Smooth muscle cell of the brain vasculature (primary cell): ENCODE measurements at places on chromosomes 2 and 18.

DNA sequence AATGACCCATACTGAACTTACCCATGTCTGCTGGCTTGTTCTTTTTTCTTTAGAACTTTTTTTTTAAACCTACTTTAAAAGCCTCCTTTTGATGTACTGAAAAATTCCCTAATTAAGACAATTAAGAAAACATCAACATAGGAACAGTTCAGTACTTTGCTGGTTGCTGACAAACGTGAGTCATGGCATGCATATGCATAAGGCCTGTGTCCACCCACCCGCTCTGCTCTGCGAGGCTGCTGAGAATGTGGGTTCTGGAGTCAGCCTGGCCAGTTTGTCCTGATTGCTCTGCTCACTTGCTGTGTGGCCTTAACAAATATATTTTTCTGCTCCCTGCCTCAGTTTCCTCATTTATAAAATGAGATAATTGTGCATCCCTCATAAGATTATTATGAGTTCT lies 27.3 kb downstream of the LAMA3 start:
- no peak for DNase-seq

DNA sequence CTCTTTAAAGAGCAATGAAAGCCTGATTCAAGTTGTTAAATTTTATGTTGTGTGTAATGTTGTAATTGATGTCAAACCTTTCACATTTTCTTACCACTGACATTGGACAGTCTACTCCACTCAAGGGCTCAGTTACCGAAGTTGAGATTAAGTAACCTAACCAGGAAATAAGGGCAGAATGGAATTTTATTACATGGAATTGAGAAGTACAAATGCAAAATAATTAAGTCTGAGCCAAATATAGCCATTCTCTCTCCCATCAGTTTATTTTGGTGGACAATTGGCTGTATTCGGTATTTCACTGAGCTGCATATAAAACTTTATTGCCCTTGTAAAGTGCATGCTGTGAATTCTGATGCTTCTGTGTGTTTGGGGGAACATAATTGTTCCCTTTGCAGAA lies 231.5 kb downstream of the TTC32 start:
- DNase-seq, result no peak

DNA sequence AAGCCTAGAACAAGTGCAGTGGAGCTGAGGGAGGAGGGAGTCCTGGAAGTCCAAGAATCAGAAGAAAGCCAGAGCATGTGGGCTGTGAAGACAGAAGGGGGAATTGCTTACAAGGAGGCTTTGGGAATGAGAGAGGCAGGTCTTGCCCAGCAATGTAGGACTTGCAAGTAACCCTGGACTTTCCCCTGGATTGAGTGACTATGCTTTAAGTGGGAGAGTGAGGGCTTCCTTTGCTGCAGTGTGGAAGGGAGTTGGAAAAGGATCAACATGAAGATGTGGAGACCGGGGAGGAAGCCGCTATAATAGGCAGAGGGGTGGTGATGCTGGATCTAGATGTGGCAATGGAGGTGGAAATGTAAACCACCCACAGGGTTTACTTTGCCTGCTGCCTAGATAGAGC lies 13.8 kb upstream of the SCYGR1 start:
- DNase-seq, result no peak

DNA sequence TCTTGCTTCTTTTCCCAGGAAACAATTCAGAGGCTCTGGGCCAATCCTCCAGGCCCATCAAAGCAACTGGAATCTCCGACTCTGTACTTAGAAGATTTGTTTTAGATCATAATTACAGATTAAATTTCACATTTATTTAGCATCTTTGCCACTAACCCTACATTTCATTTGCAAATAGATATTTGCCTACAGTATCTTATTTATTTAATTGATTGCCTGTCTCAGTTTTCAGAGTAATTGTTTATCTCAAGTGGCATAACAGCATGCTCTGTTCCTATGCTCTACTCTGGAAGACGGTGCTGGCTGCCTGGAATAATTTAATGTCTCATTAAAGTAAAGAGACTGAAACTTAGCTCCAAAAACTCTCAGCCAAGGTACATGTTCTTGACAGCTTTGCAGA lies 213.4 kb downstream of the HNMT start:
- DNase-seq, result no peak

- DNase-seq, result no peak
Measured at GRCh38 chr2:158179660-158180059, 78.0 kb downstream of the UPP2 start.

- peak; percentile 72 for DNase-seq
Measured at GRCh38 chr2:223815186-223815883, 22.0 kb downstream of the AP1S3 start.

- DNase-seq, result no peak
Measured at GRCh38 chr2:28649481-28650265, 102.0 kb upstream of the PPP1CB start.

DNA sequence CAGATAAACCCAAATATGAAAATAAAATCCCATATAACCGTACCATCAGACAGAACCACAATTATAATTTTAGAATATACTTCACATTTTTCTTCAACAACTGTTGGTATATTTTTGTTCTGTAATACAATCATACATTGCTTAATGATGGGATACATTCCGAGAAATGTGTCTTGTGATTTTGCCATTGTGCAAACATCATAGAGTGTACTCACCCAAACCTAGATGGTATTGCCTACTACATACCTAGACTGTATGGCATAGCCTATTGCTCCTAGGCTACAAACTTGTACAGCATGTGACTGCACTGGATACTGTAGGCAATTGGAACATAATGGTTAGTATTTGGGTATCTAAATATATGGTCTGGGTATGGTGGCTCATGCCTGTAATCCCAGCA lies 30.6 kb downstream of the MAPRE3 start:
- no peak for DNase-seq

GRCh38 chr18:9139400-9140039 lies 2.9 kb downstream of the ANKRD12 start:
- no peak for DNase-seq

GRCh38 chr2:212618636-212619035 lies 80.0 kb upstream of the ERBB4 start:
- no peak for DNase-seq

- DNase-seq, result no peak
Measured at GRCh38 chr2:127935337-127935736, 49.6 kb upstream of the AMMECR1L start.

DNA sequence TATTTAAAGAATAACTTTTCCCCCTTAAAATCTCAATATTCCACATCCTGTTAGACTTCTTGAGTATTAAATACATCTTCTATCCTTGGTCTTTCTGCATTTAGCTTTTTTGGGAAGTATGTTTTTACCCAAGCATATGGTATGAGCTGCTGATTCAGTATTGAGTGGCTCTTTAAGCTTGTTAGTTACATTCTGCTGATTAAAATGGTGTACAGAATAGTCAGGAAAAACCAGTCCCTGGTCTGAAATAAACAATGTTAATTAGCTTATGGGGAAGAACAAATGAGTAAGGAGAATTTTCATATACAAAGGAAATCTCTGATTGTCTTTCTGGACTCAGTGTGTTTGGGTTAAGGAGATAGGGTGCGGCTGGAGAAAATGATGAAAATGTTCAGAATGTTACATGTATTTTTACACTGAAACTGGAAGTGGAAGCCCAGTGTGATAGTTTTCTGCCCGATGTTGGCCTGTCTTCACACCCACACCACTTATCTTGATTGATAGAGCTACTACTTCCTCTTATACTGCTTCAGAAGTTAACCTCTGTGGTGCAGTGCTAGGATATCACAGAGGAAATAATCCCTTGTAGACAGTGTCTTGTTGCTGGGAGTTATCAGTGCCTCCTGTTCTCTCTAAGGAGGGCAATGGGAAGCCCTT lies 84.0 kb downstream of the MSH2 start:
- no peak for DNase-seq

DNA sequence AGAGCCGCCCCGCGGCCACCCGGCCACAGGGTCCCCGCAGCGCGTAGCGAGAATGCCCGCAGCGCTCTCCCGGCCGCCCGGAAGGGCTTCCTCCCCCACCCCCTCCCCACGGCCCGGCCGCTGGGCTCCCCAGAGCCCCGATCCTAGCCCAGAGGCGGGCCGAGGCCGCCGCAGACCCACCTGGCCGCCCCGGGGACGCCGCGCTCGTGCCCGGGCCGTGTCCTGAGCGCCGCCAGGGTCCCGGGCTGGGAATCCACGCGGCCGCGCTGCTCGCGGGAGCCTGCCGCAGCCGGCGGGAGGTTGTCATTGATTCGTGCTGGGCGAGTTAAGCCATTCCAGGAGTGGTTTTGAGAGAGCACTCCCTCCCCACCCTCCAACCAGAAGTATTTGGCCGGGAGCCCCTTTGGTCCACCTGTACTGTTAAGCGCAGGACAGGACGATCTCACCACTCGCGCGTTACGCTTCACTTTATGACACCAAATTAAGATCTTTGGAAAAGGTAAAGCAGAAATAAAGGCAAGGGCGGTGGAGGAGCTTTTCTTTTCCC lies 206.4 kb upstream of the SMAD2 start:
- no peak for DNase-seq

- DNase-seq, result no peak
Measured at GRCh38 chr2:68512326-68512725, 44.9 kb downstream of the APLF start.

GRCh38 chr2:187447336-187447735 lies 716 bp downstream of the CALCRL start:
- DNase-seq, result no peak

DNA sequence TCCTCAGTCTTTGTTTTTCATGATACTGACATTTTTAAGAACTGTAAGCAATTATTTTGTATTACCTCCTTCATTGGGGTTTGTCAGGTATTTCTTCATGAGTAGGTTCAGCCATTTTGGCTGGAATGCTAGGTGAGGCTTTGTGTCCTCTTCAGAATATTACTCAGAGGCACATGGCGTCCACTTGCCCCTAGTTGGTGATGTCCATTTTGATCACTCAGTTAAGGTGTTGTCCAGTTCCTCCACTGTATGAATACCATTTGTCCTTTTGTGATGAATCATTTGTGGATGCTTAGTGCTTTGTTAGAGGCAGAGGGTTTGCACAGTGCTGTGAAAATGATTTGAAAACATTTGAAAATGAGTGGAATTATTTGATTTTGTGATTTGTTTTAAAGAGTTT lies 4.7 kb downstream of the IL1RL2 start:
- no peak for DNase-seq

DNA sequence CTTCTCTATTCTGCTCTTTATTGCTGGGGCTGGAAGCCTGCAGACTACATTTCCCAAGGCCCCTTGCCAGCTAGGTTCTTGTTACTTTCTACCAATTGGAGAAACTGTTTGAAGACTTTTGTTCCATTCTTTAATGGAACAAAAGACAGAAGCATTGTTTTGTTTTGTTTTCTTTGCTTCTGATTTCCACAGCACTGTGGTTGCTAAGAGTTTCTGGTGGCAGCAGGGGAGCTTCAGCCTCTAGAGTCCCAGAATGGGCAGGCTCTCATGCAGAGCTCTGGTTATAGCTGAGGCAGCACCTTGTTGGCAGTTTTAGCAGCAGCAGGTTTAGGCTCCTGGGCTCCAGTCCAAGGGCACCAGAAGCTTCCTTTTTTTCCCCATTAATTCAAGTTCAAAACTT lies 234.3 kb downstream of the ETAA1 start:
- no peak for DNase-seq

DNA sequence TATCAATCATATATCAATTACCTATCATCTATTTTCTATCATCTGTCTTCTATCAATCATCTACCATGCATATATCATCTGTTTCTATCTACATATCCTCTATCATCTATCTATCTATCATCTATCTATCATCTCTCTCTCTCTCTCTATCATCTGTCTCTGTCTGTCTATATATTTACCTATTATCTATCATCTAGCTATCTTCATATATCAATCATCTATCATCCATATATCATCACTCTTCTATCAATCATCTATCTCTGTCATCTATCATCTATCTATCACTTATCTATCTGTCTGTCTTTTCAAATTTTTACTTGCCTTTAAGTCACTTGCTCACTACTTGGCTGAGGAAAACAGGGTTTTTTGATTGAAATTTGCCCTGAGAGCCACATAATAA lies 592.3 kb downstream of the DCDC2C start:
- DNase-seq, result no peak

GRCh38 chr2:125073440-125073839 lies 1048.4 kb downstream of the CNTNAP5 start:
- DNase-seq, result no peak

- no peak for DNase-seq
Measured at GRCh38 chr2:237202288-237203030, 116.8 kb downstream of the COPS8 start.

DNA sequence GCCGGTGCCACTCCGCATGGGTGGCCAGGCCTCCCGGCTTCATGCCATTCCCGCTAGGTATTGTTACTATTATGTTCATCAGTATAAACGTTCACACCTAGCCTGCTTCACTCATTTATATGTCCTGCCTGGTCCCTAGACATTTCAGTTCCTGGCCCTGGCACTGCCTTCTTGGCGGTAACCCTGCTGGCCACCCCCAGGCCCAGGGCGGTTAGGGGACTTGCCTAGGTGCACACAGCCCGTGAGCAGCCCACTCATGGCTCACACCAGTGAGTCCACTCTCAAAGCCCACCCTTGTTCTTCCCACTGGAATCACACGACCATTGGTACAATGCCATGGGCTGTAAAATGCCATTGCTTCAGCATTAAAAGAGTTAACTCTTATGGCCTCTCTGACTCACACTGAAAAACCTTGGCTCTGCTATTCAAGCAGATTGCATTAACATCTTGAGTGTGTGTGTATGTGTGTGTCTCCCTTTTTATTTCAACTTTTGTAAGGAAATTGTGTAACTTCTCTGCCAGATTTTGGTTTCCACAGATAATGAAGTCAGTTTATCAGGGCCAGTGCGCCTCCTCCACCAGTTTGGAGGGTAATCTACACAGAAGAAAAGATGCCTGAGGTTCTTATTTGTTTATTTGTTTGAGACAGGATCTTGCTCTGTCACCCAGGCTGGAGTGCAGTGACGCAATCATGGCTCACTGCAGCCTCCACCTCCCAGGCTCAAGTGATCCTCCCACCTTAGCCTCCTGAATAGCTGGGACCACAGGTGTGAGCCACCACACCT lies 74.2 kb downstream of the RAB31 start:
- no peak for DNase-seq

DNA sequence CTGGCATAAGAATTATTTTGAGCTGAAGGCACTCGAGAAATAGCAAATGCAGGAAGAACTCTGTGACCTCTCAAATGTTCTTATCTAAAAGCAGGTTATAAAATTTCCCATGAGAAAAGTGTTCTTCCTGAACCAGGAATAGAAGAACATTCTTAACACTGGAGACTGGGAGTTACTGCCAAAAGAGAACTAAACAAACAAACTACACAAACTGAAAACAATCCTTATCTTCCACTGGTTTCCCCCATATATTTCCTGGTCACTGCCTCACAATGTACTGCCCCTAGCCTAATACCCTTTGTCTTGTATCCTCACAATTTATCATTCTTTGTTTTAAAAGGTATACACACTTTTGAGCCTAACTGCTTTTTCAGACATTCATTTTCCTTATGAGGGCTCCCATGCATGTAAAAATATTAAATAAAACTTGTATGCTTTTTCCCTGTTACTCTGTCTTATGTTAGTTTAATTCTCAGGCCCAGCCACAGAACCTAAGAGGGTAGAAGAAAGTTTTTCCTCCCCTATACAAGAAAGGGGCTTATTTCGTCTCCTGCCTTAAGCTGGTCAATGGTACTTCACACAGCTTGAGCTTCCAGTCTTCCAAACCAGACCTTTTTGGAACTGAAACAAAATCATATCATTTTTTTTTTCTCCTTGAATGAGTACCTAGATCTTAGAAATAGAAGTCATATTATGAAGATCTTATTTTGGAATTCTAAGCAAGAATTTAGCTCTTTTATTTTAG lies 110.6 kb downstream of the MSTN start:
- no peak for DNase-seq

- no peak for DNase-seq
Measured at GRCh38 chr2:102010902-102011301, 19.1 kb downstream of the IL1R2 start.

GRCh38 chr2:172693037-172693436 lies 42.6 kb upstream of the RAPGEF4 start:
- DNase-seq, result peak; percentile 59
